Umbilical cord (tissue), 2 donors: ENCODE measurements at places on chromosomes 1 and 21.

- peak; percentile 20 for DNase-seq
Measured at GRCh38 chr1:180278596-180279395, 48.7 kb downstream of the LHX4 start.

- no peak for DNase-seq
Measured at GRCh38 chr1:236515443-236515958, 8.3 kb upstream of the LGALS8 start.

- DNase-seq = no peak
Measured at GRCh38 chr1:170290991-170291390, 145.2 kb downstream of the NTMT2 start.

- DNase-seq = peak; percentile 68
Measured at GRCh38 chr1:231099996-231100767, 60.1 kb upstream of the FAM89A start.

DNA sequence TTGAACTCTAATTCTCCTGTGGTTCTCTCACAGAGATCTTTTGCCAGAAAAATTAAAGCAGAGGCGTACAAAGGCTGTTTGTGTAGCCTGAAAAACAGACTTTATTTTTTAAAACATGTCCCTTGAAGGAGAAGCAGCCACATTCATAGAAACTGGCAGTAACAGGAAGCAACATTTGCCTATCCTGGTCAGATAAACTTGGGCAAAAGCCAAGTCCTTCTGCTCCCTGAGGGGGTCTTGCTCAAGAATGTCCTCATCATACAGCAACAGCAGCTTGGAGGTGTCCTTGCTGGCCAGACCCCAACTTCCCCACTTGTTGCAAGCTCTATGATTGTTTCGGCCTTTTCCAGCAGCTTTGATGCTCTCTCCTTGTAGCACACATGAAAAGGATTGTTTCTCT, 36.3 kb downstream of the MSTO1 start:
- DNase-seq = no peak

GRCh38 chr1:56385314-56385713, 194.0 kb downstream of the PLPP3 start:
- DNase-seq = no peak

DNA sequence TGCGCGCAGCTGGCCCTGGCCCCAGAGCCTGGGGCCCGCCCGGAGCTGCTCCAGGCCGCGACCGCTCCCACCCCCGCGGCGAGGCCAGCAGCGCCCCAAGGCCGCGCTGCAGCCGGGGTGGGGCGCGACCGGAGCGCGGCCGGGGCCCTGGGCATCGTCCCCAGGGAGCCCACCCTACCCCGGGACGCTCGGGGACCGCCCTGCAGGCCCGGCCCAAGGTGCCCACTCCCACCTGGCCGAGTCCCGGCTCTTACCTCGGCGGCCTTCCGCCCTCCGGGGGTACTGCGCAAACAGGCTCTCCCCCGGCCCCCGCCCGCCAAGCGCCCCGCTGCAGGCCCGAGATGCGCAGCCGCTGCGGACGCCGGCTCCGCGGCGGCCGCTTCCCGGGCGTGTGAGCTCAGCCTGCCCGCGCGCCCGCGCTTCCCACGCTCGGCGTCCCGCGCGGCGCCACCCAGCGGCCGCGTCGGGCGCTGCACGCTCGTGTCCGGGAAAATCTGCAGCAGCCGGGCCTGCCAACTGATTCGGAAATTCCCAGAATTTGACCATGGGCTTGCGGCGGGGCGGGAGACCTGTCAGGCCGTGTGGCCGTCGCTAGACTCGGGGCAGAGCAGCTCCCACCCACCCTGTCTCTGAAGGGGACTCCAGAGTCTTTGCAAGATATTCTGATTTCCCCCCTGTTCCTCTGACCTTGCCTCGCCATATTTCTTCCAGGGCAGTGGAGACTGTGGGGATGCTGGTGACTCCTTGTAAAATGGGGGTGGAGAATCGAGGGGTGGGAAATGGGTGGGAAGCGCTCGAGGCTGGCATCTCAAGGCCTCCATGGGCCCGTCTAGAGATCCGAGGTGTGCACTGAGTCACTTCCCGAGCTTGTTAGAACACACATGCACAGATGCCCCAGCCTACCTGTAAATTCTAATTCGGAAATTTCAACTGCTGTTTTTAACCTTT, 41.9 kb downstream of the CD34 start:
- peak; percentile 81 for DNase-seq

DNA sequence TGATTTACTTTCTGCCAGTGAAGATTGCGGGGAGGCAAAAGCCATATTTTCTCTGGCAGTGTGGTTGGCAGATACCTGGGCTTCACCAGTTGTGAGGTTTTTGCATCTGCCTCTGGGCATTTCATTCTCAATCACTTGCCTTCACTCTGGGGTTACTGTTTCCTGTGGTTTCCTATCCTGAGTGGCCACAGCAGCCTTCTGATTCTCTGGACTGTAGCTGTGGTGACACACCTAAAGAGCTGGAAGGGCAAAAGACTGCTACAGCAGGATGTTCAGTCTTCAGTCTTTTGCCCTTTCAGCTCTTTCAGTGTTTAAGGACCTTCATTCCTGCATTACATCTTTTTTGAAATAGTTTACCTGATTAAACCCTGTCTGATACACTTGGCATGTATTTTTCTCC, 50.5 kb upstream of the GPR52 start:
- DNase-seq = no peak

DNA sequence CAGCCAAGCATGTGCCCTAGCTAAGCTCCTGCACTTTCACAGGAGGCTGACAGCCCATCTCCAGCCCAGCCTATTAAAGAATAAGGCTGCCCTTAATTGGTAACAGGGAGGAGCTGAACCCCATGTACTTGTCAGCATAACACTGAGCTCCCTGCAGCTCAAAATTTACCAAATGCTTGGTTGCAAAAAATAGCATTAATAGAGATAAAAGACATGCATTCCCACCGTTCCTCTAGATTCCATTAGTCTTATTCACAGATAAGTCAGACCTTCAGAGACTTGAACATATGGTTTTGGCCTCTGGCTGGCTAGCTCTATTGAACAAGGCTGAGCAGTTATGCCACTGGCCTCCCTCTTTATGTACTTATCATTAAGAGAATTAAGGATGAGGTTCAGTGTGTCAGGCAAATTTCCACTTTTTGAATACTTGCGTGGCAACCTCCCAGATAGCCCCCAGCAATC, 29.2 kb downstream of the OLFML3 start:
- DNase-seq = peak; percentile 55
